ENCODE measurements at places on chromosomes 2 and 18.

DNA sequence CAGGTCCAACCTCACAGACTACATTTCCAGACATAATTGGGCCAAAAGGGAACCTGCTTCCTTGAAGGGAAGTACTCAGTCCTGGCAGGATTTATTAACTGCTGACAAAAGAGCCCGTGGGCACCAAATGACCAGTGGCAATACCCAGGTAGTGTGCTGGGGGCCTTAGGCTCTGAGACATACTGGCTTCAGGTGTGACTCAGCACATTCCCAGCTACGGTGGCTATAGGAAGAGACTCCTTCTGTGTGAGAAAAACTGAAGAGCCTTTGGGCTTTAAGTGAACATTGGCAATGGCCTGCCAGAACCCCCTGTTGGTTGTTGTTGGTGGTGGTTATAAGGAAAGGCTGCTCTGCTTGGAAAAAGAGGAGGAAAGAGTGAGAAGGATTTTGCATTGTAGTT is 401.8 kb downstream of the KCNJ3 start:
- no peak for DNase-seq

DNA sequence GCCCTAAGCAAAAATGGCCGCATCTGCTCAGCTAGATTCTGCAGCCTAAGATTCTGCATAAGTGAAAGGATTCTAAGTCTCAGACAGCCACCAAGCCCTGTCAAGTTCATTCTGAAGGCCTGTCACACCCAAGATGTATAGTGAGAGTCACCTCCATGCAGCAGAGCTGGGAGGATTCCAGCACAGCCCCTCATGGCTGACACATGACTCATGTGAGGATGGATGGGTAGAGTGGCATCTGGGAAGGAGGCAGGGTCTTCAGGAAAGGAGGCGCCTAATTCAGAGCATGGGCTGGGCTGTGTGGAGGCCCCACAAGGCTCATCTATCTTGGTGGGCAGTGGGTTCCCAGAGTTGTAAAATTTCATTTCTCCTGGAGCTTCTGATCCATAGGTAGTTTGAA is 41.5 kb upstream of the ZBTB7C start:
- no peak for DNase-seq

- DNase-seq: peak; percentile 98
Observed at GRCh38 chr2:194332799-194333490, 1324.1 kb upstream of the SLC39A10 start.

DNA sequence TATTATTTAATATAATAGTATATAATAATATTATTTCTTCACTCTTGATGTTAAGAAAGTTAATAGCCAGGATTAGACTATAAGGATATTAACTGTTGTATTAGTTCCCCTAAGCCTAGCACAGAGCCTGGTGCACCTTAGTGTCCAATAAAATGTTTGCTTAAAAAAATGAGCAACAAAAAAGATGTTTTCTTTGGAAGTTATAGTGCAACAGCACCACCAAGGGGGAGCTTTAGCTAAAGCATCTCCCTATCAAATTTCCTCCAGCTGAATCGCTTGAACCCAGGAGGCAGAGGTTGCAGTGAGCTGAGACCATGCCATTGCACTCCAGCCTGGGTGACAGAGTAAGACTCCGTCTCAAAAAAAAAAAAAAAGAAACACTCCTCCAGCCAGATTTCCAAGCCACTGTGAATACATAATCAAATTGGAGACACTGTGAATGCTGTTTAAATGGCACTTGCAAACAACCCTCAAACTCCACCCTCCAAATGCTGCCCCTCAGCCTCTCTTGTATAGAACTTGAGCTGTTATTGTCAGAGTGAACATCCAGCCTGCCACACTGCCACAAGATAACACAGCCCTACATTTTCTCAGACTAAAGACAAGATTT is 221.9 kb downstream of the DYM start:
- no peak for DNase-seq

DNA sequence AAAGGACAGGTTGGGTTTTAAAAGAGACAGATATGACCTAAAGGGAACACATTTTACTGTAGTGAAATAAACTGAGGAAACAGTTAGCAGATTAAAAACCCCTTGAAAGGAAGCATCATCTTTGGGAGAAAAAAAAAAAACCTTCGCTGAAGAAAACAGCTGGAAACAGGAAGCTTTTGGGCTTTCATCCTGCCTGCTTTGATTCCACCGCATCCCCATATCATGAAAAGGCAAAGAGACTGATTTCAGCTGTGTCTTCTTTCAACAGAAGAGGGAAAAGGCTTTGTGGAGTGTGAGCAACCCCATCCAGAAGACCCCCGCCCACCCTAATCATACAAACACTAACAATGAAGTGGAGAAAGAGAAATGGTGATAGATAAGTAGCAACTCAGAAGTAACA is 86.4 kb downstream of the TCF4 start:
- DNase-seq: no peak

DNA sequence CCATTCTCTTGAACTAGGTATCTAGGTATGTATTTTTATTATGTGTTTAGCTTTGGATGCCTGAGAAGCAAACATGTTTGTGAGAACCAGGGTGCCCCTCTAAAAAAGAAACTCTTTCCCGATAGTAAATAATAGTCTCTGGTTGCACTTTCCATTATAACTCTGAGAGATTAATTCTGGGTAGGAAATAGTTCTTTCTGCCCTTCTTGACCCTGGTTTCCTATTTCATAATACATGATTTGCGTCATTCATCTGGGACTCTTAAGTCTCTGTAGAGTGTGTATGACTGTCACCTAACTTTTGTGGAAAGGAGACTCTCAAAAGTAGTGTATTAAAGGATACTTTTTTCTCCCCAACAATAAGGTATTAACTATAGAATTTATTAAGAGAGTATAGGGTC is 31.5 kb downstream of the ACSL3 start:
- DNase-seq: no peak

DNA sequence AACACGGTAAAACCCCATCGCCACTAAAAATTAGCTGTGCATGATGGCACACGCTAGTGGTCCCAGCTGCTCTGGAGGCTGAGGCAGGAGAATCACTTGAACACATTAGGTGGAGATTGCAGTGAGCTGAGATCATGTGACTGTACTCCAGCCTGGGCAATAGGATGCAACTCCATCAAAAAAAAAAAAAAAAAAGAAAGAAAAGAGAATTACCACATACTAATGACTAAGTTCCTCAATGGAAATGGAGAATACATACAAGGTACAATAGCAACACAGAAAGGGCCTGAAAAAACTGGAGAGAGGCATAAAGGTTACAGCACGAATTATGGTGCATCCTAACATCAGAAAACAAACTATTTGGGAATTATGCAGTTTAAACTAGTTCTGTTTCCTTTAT is 81.3 kb downstream of the CDH2 start:
- no peak for DNase-seq

DNA sequence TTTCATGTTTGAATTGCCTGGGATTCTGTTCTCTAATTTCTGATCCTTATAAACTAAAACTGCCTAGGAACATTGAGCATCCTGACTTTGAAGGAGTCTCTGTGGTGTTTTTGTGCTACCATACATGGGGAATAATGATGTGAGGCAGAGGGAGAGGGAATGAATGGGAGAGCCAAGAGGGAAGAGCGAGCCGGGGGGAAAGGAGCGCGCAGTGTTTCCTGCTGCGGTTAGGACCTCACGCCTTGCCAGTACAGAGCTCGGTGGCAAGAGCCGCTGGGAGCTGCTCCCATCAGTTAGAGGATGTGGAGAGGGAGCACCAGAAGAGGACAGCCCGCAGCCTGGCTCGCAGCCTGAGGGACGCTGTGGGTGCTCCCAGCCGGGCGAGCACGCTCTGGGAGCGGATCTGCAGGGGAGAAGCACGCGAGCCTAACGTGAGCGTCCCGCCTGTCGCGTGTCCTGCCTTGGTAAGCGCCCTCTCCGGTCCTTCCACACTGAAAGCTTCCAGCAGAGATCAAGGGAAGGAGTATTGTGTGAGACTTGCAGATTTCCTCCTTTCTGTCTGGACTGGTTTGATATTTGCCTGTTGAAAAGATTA is 114.7 kb downstream of the FAM210A start:
- DNase-seq: no peak

DNA sequence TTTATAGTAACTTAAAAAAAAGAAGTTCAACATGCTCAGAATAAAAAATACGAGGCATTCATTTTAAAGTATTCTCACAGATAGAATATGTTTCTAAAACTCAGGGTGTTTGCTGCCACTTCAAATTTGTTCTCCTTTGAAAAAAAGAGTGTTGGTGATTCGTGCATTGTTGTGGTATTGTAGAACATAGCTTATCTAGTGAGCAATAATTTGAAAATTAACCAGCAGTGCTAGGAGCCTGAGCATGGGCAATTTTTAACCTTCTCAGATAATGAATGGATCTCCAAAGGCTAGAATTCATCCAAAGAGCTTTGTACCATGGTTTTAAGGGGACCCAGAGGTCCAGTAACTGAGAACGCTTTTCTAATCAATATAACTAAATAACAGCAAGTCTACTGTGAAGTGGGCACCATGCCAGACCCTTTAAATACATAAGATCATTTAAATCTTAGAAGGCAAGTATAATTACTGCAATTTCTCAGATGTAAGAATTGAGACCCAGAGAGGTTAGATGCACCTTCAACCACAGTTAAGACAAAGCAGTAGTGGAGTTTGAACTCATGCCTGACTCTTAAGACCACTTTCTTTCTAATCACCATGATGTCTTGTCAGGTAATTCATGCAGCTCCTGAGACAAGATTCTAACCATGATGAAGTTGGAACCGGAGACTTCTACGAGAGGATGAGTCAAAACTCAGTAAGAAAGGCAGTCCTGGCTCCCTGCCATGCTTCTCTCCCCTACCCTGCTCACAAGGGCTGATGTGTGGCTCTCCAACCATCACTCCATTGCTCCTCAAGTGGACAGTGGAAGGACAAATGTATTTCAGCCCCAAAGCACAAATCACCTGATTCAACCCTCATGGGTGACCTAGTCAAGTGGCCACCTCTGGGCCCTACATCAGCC is 3.4 kb downstream of the CYRIA start:
- DNase-seq: no peak

DNA sequence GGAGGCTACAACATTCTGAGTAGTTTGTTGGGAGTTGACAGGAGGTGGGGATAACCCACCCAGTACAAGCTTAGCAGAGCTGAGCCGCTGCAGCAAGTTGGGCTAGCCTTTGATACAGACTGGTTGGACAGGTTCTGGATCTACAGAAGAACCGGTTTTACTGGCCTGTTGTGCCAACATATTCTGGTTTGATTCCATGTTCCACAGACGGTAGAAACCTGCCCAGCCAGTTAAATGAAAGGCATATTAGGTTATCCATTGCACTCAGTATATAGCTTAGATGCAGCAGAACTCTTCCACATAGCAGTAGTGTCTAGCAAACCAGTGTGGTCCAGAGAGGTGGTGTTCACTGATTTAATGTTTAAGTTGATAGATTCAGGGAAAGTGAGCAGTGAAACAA is 19.3 kb upstream of the RBBP8 start:
- DNase-seq: no peak
